ENCODE measurements at places on chromosomes 5 and 9. TPM values are rescaled to one million over a fixed set of nuclear protein-coding genes. Genes with fewer than 3 reads are reported as not detected.

GRCh38 chr5:132651838-132652469, 6.0 kb upstream of the IL13 start:
- DNase-seq, result no peak

GRCh38 chr5:22471154-22471553, 382.0 kb downstream of the CDH12 start:
- DNase-seq, result no peak

DNA sequence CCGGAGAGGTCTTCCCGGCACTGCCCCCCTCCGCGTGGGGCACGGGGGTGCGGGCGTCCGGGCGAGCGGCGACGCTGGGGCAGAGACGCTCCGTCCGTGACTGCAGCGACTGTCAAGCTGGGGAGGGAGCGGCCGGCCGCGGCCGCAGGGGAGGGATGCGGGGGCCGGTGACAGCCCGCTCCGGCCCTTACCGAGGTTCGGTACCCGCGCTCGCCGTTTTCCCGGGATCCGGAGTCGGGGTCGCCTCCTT, 400 bp downstream of the KDM4C start:
- no peak for DNase-seq

- DNase-seq, result no peak
Observed at GRCh38 chr5:167797933-167798332, 493.5 kb upstream of the WWC1 start.

GRCh38 chr5:96687812-96688453, 25.8 kb downstream of the CAST start:
- DNase-seq, result peak; percentile 15

GRCh38 chr5:72015103-72015548, 92.1 kb upstream of the MAP1B start:
- peak; percentile 14 for DNase-seq

DNA sequence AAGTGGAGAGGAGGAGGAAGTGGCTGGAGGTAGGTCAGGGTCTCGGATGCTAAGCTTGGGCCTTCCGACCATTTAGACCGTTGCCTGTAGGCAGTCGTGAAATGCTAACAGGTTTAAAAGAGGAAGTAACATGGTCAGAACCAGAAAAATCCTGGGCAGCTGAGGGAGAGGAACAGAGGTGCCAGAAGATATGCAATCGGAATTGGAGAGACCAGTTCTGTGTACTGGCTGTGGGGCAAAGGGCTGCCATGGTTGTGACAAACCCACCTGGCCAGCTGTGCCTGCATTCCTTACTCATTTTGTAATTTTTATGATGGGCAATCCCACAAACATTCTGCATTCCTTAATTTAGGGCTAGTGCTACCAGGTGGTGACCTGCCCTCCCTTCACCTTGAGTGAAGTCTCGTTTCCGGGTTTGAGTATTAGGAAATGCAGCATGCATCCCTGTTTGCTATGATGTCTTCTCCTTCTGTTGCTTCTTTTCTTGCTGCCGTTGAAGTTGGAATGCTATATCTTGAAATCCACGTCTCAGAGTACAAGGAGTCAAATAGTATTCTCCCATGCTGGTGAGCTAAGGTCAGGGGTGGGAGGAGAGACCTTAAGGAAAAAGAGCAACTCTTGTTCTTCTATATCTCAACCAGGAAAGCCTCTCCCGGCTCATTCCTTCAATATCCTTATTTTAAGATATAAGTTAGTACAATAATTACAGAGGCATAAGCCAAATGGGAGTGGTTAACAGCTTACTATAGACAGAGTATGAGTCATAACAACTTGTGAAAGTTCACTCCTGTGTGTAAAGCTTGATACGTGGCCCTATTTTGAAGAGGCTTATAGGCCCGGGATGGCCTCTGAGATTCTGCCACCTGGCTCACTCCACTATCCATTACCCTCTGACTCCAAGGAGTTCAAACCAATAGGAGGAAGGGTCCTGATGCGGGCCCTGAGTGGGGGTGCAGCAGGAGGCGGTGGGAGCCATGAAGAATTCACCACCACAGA, 37.0 kb downstream of the B4GALT1 start:
- no peak for DNase-seq

DNA sequence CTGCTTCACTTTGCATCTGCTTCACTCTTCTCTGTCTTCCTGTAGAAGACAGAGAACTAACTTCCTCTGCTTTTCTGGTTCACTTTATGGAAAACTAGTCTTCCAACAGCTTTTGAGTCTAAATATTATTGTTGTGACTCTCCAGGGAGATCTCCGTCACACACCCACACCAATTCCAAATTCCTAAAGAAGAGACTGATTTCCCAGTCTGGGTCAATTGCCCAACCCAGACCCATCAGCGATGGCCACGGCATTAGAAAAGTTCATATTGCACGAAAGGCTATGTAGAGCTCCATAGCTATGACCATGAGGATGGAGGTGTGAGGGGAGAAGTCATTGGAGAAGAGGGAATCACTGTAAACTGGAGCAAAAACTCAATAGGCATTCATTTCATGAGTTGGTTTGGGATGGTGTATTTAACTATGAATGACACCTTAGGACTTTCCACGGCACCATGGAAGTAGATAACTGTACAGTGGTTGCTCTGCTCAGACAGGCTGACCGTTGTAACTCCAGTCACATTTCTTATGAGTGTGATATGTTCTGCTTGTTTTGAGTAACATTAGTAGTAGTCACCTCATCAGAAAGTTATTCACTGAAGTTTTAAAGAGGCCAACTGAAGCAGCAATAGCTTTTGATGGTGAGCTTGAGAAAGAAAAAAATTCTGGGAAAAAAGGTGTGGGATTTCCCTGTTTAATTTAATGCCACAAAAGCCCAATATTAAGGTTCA, 78.1 kb upstream of the MAMDC2 start:
- DNase-seq, result no peak

DNA sequence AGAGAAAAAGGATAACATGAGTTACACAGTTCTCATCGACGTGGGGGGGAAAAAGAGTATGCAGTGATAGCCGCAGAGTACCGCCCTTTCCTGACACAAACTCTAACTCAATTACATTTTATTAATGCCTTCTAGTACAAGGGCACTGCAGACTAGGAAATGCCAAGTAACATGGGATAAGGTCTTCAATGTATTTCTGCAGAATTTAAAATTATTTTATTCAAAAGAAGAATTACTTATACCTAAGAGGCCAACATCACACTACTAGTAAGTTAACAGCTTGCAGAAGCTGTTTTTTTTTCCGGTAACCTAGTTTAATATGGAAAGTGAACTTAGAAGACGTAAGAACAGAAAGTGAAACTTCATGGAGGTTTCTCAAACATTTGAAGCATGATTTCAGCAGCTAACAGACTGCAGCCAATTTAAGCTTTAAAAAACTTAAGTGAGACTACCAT, 3.9 kb downstream of the SETX start:
- no peak for DNase-seq

DNA sequence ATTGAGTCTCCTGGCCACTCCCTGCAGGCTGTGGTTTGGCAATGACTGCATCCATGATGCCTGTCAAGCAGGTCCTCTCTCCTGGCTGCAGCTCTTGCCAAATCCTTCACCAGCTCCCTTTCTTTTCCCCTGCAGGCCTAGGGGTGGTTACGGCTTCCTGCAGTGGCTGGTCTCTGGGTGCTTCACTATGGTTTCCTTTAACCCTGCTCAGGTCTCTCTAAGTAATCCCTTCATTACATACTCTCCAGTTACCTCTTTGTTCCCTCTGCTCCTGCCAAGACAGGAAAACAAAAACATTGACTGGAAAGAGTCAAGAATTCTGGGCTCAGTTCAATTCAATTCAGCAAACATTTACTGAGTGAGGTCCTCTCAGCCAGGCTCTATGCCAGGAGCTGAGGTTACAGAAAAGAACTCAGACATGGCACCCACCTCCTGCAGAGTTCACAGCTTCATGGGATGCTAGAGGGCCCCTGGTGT, 19.8 kb upstream of the PTPN3 start:
- DNase-seq, result no peak

DNA sequence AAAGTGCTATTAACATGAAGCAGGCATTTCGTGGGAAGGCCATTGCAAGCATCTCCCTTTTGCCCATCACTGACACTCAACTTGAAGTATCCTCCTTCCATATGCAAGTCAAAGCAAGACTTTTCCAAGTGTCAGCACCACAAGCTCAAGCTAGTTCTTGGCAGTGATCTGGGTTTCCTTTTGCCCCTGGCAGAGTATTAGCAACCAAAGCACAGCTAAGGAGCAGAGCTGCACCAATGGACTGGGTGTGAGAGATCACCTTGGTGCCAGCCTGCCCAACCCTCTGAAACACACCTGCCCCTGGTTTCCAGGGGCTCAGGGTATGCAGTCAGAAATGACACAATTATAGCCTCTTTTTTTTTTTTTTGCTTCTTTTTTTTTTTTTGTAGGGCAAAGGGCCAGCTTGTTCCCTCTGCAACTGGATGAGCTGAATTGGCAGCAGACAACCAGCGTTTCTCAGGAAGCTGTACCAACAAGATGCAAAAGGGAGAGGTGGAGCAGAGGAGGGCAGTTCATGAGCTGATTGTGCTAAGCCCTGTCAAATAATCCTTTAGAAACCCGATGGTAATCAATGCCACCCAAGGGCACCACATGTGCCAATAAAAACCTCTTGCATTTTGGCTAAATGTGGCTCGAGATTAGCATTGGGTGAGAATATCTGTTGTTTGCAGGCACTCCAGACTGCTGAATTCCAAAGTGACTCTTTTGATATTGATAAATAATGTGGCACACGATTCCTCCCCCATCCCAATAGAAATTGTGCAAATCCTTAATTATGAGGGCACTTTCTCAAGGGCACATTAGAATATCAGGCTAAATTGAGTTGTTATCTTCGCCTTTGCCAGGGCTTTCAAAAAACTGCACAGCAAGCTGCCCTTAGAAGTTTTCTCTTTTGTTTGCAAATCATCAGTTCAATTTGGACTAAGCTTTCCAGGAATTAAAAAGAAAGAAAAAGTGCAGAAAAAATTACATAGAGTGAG, 192.4 kb downstream of the GAS1 start:
- peak; percentile 40 for DNase-seq

- no peak for DNase-seq
Observed at GRCh38 chr5:103444333-103445038, 118.1 kb downstream of the NUDT12 start.

DNA sequence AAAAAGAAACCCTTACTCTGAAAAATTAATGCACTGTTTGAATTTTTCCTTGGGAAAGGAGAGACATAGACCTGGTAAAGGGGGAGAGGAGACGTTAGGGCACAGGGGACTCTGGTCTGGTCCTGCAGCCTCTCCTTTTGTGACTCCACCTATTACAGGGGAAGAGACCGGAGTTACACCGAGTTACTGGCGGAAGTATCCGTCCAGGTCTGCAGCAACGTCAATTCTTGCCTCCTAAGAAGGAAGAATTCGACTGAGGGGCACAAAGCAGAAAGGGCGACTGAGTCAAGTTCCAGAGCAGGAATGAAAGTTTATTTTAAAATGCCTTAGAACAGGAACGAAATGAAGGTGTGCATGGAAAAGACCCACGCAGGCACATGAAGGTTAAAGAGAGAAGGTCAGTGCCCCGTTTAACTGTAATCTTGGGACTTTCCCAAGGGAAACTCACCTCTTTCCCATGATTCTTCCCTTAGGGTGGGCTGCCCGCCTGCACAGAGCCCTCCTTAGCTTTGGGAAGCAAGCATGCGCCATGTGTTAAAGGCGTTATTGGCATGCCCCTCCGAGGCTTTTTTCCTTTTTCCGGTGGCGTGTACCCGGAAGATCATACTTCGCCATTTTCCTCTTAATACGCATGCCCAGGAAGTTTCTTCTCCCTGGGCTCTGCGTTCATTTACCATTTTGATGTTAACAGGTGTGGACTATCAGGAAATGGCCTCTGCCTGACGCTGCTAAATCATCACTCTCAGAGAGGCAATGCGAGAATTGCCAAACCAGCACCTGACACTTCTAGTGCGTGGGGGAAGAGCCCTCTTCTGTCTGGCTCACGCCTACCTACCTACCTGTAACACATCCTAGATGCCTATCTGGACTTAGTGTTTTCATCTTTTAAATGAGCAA, 409.6 kb upstream of the PAPPA start:
- no peak for DNase-seq

- no peak for DNase-seq
Observed at GRCh38 chr5:155094455-155094854, 80.9 kb downstream of the KIF4B start.

DNA sequence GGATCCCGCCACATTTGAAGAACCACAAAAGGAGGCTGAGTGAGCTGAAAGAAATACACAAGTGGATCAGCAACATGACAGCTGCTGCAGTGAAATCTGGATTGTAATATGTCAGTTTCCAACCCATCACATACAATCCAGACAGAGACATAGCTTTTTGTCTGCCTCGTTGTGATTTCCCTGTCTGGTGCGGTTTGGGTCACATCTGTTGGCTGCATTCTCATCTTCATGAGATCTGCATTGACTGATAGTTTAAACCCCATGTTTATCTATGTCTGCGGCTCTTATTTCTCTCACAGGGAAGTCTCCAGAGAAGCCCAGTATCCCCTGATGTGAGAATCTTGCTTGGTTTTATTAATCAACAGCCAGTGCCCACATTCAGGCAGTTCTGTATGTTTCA, 403.1 kb upstream of the ZNF608 start:
- DNase-seq, result no peak

- peak; percentile 79 for DNase-seq
Observed at GRCh38 chr9:82404196-82404870, 415.8 kb downstream of the SPATA31D1 start.

DNA sequence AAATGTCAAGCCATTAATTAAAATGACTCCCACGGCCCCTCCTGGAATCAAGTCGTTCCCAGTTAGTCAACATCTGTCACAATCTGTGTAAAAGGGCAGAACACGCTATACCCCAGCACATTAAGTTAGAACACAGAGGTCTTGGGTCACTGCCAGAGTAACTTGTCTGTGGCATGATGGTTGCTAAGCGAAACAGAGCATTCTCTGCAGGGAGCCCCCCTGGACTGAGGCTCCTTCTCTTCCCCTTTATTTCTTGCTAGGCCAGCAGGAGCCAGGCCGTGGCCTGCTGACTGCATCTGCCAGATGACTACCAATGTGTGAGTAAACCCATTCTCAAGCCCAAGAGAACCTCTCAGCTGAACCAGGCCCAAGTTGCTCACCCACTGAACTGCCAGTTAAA, 51.9 kb upstream of the ZBED3 start:
- DNase-seq, result peak; percentile 9

GRCh38 chr9:88007291-88007650, 32.9 kb upstream of the CDK20 start:
- DNase-seq, result no peak

Gene PCDHB13
- 4.8 TPM for polyA plus RNA-seq

Gene ANGPTL2
- polyA plus RNA-seq, result 30.3 TPM

Gene SCGB3A1
- 3.1 TPM for polyA plus RNA-seq

Gene NTRK2
- 1.1 TPM for polyA plus RNA-seq

Gene MYOZ3
- 11.2 TPM for polyA plus RNA-seq

Gene KLHL9
- polyA plus RNA-seq, result 42.0 TPM
